Activated T-helper 9 cell treated with anti-CD3 and anti-CD28 coated beads, Interleukin-2, amount 50 U/mL, for 16 hours (primary cell): ENCODE measurements at places on chromosomes 12 and 14.

GRCh38 chr12:129208566-129208965, 355.3 kb downstream of the GLT1D1 start:
- no peak for DNase-seq

- no peak for DNase-seq
These were observed 82.8 kb upstream of the NEDD1 start for GRCh38 chr12:96824074-96824837.

DNA sequence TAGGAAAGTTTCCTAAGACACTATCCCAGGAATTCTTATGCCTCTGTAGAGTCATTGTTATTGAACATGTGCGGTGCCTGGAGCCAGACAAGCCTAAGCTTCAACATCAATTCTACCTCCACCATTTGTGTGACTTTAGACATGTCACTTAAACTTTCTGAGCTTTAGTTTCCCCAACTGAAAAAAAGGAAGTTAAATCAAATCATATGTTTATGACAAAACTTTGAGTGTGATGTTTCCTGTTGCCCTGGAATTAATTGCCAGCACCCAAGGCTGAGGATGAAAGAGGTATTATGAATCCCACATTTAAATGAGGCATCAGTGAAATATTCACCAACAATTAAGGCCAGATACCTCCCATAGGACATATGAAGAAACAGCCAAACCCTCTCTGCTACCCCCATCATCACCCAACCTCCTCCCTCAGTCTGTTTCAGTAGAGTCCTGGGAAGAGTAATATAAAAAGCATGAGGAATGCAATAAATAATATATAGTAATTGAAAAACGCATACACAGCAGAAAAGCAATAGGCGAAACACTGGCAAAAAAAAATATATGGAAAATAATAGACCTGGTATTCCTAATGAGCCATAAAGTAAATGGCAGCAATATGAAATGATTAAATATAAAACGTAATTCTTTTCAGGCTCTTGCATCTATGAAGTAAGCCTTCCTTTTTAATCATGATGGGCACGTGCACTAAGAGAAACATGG, 182.0 kb upstream of the DCN start:
- no peak for DNase-seq

DNA sequence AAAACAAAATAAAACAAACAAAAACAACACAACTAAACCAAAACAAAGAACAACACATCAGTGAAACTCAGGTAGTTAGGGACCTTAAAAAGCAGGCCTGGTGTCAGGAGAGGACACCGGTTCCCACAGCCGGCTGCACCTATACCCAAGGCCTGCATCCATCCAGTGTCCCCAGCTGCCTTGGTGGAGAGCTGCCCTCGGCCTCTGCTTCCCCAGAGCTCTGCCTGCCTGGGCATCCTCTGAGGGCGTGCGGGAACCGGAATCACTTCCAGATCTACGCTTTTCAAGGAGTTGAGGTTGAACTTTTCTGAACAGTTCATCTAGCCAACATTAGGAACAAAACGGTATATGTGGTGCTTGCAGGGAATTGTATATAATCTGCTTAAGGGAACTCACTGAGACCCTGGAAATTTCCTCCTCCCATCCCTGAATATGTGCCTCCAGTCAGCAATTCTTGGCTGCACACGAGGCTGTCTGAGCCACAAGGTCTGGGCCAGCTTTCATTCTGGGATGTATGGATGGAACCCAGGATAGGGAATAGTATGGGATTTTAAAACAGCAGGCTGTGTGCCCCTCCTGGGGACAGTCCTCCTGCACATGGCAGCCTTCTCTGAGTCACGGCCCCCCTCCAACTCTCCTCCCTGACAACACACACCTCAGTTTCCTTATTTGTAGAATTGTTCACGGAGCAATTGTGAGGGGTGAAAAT, 319.0 kb upstream of the RTL1 start:
- DNase-seq = no peak

- no peak for DNase-seq
These were observed 140.4 kb downstream of the EFCAB11 start for GRCh38 chr14:89814126-89814525.

GRCh38 chr12:6039894-6040601, 84.4 kb downstream of the VWF start:
- DNase-seq = no peak

DNA sequence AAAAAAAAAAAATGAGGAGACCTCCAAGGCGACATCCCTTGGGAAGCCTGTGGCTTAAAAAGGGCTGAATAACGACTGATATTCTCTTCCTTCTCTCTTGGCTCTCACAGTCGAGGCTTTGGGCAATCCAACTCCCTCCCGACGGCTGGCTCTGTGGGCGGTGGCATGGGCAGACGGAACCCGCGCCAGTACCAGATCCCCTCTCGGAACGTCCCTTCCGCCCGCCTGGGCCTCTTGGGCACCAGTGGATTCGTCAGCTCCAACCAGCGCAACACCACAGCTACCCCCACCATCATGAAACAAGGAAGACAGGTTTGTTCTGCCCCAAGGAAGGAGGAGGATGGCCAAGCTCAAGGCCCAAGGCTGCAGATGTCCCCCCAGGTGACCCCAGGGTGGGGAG, 127.8 kb downstream of the GCH1 start:
- DNase-seq = no peak

GRCh38 chr14:24135834-24136683, at the start of gene PSME1:
Gene PSME1 (plus strand): TSS chr14:24136194. CDS start chr14:24136263, 69 bp downstream.
- DNase-seq = peak; percentile 91

- no peak for DNase-seq
These were observed 23.6 kb downstream of the PYGL start for GRCh38 chr14:50920482-50921230.

DNA sequence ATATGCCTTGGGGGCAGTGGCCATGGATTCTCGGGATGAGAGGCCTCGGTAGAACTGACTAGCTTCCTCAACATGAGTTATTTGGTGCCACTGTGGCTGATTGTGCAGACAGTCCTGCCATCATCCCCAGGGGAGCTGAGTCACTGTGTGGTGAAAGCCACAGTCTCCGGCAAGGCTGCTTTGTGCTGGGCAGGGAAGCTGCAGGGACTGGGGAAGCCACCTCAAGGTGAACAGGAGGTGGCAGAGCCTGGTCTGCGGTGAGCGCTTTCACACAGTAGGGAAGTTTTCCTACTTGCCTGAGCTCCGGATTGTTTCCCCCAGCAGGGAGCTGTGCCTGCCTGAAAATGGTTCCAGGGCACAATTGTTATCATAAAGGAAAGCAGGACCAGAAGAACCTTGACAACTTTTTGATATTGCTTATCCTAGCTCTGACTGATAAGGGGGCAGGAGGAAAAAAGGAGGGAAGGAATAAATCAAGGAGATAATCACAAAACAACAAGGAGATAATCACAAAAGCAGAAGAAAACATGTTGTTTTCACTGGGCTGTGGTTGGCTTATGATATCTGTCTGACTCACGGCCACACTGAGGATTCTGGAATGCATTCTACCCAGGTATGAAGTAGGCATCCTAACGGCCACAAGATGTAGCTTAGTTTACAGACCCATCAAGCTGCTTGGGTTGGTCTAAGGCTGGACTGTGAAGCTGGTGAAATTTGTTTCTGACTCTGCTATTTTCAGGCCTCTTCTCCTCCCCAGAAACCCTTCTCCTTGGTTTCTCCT, 32.2 kb upstream of the GNG2 start:
- DNase-seq = peak; percentile 63

GRCh38 chr14:105889666-105890473, 363.5 kb downstream of the TMEM121 start:
- no peak for DNase-seq

GRCh38 chr12:15605881-15606590, 183.2 kb downstream of the EPS8 start:
- no peak for DNase-seq

DNA sequence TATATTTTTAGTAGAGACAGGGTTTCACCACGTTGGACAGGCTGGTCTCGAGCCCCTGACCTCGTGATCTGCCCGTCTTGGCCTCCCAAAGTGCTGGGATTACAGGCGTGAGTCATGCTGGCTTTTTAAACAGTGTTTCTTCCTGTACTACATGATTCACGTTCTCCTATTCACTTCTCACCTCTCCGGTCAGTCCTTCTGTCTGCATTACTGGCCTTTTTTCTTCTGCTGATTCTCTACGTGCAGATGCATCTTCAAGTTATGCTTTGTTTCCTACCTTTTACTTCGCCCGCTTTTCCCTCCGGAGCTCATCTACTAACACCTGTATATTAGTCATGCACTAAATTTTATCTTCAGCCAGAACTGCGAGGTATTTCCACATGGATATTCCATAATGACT, 296.2 kb upstream of the FLRT2 start:
- no peak for DNase-seq

DNA sequence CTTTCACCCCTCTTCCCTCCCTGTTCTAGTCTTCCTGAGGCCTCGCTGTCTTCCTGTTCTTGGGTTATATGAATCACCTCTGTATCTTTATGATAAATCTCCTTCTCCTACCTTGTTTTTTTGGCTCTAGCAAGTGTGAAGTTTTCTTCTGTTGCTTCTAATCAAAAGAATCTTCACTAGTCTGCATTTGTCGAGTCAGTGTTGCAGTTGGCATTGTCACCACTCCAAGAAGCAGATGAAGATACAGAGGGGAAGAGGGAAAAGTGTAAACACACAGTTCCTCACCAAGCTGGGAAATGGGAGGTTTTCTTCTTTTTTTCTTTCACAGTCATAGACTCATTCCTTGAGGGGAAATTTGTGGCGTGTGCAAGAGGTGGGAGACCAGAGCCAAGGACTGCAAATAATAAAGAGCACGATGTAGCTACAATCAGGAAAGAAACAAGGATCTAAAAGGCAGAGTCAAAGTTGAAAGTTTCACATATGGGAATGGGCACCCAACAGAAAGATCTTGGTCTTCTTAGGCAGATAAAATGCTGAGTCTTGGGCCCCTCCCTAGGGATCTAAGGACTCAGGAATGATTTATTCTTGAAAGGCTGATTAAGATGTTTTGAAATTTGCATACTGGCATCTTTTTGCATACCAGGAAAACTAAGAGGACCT, 22.2 kb upstream of the PRICKLE1 start:
- no peak for DNase-seq

GRCh38 chr12:46367351-46368029, 5.1 kb downstream of the SLC38A2 start:
- no peak for DNase-seq

DNA sequence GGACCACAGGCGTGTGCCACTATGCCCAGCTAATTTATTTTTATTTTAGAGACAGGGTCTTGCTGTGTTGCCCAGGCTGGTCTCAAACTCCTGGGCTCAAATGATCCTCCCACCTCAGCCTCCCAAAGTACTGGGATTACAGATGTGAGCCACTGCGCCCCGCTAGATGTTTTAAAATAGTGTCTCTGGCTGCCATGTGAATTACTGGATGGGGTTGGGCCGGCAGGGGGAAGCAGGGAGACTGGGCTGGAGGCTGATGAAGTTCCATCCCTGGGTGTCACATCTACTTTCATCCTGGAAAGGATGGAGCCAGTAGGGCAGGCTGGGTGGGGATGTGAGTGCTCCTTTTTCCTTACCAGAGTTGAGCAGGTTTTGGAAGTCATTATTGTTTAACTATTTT, 46.1 kb downstream of the DNAH10 start:
- DNase-seq = no peak

- DNase-seq = no peak
These were observed 1.2 kb upstream of the BMAL2 start for GRCh38 chr12:27331291-27331926.

GRCh38 chr12:14193639-14194038, 171.8 kb upstream of the ATF7IP start:
- DNase-seq = no peak

DNA sequence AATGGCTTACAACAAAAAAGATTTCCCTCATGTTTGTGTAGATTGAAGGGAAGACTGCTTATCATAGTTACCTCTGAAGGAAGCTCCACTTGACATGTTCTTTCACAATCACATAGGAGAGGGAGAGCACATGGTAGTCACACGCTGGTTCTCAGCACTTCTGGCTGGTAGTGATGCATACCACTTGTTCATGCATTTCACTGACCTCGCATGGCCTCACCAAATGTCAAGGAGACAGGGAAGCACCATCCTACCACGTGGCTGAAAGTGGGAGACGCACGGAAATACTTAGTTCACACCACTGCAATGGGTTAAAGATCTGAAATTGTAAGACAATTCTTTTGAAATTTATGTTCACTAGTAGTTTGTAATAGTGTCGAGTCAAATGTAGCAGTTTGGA, 74.0 kb downstream of the PDE3A start:
- no peak for DNase-seq

GRCh38 chr12:88298761-88299242, 156.7 kb downstream of the TMTC3 start:
- no peak for DNase-seq

DNA sequence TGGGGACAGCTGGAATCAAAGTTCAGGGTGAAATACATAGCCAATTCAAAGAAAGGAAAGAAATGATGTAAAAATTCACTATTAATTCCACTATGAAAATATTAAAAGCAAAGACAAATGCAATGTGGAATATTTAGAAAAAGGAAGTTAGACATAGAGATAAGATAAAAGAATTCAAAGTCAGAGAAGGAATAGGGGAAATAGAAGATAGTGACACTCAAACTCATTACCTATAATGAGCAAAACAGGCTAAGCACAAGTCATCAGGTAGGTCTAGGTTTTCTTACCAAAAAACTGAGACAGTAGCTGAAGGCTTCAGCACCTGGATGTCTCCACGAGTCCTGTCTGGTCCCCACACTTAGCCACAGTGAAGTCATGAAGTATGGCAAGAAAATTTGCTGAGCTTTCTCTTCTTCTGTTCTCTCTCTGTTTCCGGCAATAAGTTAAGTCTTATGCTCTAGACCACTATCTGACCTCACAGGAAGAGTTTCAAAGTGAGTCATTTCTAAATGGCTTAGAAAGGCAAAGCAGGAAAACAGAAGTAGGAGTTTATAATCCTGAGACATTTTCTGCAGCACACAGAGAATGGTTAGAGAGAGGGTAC, at the start of gene C3AR1:
C3AR1 (minus strand) TSS at position 369 of the 604 bp plus-strand sequence. CDS start 6,174 bp downstream, outside the sequence.
- DNase-seq = no peak

- DNase-seq = no peak
These were observed 136.4 kb downstream of the PTPRR start for GRCh38 chr12:70784042-70784668.

DNA sequence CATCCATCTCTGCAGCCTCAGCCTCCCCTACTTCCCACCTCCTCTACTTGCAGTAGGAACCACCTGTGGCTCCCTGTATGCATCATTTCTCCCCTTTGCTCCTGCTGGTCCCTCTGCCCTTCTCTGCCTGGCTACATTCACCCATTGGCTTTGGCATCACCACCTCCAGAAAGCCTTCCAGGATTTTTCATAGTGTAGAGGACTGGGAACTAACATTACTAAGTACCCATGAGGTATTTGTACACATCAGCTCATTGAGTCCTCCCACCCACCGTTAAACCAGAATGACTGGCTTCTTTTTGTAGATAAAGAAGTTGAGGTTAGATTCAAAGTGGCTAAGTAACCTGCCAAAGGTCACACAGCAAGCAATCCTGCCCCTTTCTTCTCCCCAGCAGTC, 17.1 kb downstream of the SYNE3 start:
- no peak for DNase-seq
